ENCODE measurements at places on chromosomes 7 and 10. TPM values are rescaled to one million over a fixed set of nuclear protein-coding genes. Genes with fewer than 3 reads are reported as not detected.

DNA sequence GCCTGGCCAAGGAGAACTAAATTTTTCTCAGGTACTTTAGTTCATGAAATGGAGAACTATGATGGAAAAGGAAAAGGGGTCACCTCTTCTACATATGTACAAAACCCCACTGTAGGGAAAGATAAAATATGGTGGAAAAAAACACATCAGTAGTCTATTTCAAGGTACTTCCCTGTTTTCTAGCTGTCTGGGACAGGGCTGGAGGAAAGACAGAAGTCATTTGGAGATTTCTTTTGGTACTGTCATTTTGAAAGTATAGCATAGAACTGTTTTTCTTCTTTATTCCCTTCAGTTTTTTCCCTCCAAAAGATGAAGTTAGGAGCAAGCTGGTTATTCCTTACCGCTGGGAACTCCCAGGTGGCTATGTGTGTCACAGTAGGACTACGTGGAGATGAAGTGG is 196.1 kb downstream of the DOCK4 start:
- DNase-seq = no peak

DNA sequence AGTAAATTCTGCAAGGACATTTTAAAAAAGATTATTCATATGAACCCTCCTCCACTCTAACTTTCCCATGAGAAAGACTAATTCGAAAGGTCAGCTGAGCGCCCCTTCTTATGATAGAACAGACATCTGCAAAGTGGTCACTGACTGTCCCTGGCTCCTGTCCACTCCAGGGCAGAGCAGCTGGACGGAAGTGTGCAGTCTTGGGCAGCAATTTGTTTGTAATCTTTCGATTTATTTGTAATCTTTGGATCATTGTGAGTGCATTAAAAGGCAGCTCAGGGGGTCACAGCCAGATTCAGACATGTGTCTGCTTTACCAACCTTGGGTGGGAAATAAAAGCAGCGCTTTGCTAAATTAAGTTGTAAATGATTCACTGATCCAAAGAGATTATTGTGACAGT is 158.8 kb upstream of the ADARB2 start:
- DNase-seq = no peak

DNA sequence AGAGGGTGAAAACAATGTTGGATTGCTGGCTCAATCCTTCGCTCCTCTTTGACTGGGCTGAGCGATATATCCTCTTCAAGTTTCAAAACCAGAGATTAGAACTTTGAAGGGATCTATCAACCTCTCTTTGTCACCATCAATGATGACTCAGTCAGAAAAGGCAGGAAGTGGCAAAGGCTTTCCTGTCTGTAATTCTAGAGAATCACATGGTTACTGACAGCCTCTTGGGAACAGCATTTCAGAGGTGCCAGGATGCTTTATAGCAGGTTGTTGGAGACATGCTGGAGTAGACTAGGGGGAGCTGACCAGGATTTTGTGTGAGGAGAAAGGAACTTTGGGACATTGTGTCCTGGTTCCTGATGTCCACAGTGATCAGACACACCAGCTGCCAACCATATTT is 81.3 kb downstream of the PRKCQ start:
- DNase-seq = peak; percentile 42

The ASB10 gene
- total RNA-seq = not detected

DNA sequence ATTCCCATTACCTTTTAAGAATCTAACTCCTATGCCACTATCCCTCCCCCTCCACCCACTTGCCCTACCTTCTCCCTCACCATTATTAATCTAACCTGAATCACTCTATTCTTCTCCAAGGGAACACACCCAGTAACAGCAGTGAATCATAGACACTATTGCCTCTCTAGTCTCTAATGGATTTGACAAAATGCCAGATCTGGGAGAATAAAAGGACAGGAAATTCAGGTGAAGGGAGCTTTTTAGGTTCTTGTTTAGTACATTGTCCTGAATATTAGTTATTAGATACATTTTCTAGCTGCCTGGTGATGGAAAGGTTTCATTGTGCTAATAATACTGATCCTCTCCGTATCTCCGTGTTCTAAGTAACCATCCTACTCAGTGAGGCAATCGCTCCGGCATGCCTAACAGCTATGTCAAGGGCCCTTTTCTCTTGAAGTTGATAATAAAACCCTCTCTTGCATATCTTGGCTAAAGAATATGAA is 4.1 kb upstream of the SFR1 start:
- DNase-seq = no peak

The ANXA8L1 gene
- total RNA-seq = not detected

GRCh38 chr7:191981-192649 is at the start of gene FAM20C:
TSS of gene FAM20C (plus strand) at chr7:192571. CDS start at chr7:193200, 629 bp downstream.
- no peak for DNase-seq

DNA sequence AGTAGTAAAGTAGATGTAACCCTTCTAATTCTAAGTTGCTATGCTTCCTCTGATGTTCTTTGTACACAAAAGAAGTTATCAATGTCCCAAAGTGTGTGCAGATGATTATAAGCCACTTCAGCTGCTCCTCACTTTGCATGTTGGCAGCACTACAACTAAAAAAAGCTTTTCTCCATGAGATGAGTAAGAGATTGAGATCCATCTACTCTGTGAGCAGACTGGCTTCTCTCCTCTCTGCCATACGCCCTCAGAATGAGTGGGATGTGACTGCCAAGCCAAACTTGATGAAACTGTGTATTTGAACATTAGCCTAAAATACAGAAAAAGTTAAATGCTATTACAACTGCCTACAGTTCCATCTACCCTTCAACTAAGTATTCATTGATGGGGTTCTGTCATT is 102.9 kb upstream of the ETV1 start:
- DNase-seq = no peak

GRCh38 chr7:3089493-3089892 is 45.8 kb upstream of the CARD11 start:
- DNase-seq = no peak

The HOXA7 gene
- total RNA-seq = not detected

The SPDYE16 gene
- total RNA-seq = not detected

GRCh38 chr7:92769844-92770243 is 66.5 kb downstream of the CDK6 start:
- no peak for DNase-seq

GRCh38 chr7:44380831-44381493 is 55.6 kb upstream of the CAMK2B start:
- no peak for DNase-seq

- DNase-seq = no peak
These were observed 184.4 kb downstream of the WNT2 start for GRCh38 chr7:117138495-117138894.

DNA sequence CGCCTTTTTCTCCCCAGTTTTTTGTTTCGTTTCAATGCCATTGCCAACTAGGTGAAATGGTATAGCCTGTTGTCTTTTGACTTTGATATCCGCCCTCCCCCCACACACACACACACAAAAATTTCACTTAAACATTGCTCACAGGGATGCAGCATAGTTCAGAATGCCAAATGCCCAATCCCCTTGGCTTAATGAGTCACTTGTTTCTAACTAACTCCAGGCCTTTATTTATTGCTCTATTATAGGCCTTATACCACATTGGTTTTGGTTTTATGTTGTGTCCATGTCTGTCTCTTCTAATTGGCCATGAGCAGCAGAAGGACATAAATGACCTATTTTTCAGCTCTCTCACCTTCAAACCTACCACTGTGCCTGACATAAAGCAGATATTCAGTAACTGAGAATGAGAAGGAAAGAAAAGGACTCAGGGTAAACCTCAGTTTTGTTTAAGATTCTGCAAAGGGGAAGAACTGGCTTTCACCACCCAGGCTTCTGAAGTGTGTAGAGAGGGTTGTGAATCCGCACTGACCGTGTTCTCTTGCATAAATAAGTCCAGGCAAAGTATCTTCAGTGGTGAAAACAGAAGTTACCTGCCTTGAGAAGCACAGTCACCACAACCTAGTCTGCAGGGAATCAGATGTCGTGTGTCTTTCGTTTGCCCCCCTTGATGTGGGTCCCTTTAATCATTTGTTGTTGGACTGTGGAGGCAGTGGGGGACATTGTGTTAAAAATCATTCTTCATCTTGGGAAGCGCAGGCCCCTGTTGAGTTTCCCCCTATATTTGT is 139.8 kb downstream of the CELF2 start:
- DNase-seq = no peak

DNA sequence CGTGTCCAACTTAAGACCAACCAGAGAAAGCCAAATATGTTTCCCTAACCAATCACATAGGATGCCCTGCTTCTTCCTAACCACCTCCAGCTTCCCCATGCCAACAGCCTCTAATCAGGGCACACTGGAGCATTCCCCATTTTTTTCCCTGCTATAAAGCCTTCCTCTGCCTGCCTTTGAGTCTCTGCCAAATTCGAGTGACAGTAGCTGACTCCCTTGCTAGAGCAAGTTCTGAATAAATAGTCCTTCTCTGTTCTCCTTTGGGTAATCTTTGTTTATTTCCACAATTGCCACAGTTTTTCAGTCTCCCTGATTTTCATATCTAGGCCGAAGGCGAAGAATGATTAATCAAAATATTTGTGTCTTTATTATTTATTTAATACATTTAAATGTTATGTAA is 96.7 kb downstream of the ANLN start:
- no peak for DNase-seq

DNA sequence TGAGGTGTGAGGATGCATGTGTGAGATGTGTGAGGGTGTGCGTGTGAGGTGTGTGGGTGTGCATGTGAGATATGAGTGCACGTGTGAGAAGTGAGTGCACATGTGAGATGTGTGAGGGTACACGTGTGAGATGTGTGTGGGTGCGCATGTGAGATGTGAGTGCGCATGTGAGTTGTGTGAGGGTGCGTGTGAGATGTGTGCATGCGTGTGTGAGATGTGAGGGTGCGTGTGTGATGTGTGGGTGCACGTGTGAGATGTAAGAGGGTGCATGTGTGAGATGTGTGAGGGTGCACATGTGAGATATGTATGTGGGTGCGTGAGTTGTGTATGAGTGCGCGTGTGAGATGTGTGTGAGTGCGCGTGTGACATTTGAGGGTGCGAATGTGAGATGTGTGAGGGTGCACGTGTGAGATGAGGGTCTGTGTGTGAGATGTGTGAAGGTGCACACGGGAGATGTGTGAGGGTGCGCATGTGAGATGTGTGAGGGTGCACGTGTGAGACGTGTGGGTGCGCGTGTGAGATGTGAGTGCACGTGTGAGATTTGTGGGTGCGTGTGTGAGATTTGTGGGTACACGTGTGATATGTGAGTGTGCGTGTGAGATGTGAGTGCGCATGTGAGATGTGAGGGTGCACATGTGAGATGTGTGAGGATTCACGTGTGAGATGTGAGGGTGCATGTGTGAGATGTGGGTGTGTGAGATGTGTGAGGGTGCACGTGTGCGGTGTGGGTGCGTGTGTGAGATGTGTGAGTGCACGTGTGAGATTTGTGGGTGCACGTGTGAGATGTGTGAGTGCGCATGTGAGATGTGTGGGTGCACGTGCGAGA is 30.5 kb downstream of the PPIF start:
- no peak for DNase-seq

- DNase-seq = no peak
These were observed 116.9 kb upstream of the CHST15 start for GRCh38 chr10:124210263-124210662.

The BICC1 gene
- total RNA-seq = not detected

The COL13A1 gene
- total RNA-seq = not detected

The ADAM12 gene
- 1.9 TPM for total RNA-seq

The LHFPL3 gene
- not detected for total RNA-seq

The SRGN gene
- total RNA-seq = 583 TPM
